Fibroblast of the conjunctiva (primary cell): ENCODE measurements at places on chromosomes 12 and 14.
A peak's percentile ranks its signal among the peaks of the same experiment; 100 is the strongest.

DNA sequence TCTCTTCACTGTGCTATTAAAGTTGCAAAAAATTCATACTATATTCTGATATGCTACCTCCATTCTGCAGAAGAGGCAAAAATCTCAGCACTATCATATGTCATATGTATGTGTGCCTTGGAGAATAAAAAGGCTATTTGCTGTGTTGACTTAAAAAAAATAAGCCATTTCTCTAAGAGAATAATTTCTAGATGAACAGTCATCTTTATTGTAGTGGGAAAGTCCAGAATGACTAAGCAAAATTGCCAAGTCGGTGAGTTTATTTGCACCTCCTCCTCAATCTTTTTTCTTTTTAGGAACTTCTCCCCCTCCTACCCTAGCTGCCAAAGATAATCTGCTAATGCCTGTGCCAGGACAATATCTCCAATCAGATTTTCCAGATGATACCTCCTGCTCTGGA, 353.8 kb upstream of the FAR2 start:
- no peak for DNase-seq

GRCh38 chr14:68521961-68522509, 270.8 kb downstream of the ZFP36L1 start:
- no peak for DNase-seq

DNA sequence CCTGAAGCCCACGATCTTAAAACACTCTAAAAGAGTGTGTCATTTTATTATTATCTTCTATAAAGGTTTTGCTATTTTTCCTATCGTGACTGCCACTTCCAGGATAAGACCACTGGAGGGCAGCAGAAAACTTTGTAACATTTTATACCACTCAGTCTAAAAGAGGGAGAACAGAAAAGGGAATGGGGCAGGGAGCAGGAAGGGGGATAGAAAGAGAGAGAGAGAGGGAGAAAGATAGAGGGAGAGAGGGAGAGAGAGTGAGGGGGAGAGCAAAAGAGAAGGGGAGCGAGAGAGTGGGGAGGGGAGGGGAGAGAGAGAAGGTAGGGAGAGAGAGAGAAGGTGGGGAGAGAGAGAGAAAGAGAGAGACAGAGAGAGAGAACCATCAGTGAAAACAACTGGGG, 2.0 kb upstream of the ART4 start:
- no peak for DNase-seq

- DNase-seq = no peak
Observed at GRCh38 chr12:53198486-53199110, 8.5 kb downstream of the ITGB7 start.

DNA sequence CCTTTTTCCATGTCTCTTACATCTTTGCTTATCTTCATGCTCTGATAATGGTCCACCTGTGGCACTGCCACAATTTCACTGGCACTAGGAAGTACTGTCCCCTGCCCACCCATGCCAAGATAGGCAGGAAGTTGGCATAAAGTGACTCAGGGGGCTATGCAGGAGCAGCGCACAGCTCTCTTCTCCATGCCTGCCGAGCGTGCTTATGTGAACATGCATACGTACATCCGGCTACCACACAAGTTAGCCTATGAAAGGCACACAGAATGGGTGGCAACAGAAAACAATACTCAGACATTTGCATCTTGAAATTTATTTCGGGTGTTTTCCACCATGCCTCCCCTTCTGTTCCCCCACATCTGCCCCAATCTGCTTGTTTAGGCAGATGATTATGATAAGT, 174.4 kb upstream of the GZMB start:
- no peak for DNase-seq

- DNase-seq = no peak
Observed at GRCh38 chr12:75478116-75478794, 2.3 kb upstream of the GLIPR1 start.

GRCh38 chr12:21675096-21675495, 17.5 kb upstream of the LDHB start:
- DNase-seq = no peak

DNA sequence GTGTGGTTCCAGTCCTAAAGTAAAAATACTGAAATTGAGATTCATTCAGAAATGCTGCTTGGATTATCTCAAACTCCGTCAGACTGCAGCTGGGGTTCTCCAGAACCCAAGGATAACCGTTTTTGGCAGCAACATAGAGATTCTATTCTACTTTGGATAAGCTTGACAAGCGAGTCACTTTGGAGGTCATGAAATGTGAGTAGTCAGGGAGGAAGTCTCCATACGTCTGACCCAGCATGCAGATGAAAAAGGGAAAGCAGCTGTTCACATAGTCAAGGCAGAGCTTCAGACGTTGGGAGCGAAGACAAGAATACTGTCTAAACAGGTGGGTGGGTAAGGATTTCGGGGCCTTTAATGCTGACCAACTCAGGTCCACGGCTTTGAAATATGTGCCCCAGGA, 14.9 kb upstream of the HSP90B1 start:
- DNase-seq = no peak

GRCh38 chr12:49957570-49957967, 4.1 kb upstream of the AQP5 start:
- DNase-seq = no peak

GRCh38 chr12:2238111-2238510, 185.3 kb downstream of the CACNA1C start:
- DNase-seq = no peak

DNA sequence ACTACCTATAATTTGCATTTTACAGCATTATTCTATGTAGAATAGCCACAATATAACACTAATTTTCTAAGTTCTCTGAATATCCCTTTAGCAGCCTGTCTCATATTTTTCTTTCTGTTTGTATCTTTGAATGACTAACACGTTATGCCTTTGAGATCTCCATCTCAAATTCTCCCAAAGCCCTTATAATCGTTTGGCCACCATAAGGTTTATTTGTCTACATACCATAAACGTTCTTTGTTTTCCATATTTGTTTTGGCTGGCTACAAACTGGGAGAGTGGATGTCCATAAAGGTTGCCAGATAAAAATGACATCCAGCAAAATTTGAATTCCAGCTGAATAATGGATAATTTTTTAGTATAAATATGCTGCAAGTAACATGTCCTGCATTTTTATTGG, 203.7 kb downstream of the STXBP6 start:
- DNase-seq = no peak

GRCh38 chr12:122067966-122068365, 10.6 kb upstream of the MLXIP start:
- DNase-seq = no peak

DNA sequence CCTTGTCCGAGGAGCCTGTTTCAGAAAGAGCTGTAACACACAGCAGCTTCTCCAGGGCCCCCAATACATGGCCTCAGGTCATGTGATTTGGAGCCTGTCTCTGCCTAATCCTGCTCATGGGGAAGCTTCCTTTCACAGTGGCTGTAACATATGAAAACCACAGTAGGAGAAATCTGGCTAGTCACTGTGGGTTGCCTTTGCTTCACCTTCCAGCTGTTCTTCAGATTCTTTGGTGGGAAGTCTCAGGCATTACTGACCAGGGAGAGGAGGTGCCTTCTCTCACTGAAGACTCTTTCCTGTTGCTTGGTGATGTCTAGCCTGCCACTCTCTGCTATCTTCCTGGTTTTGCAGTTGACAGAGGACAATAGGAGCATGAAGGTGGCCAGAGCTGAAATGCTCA, 350.6 kb downstream of the DPF3 start:
- no peak for DNase-seq

- peak; percentile 35 for DNase-seq
Observed at GRCh38 chr14:69818758-69819191, 21.7 kb upstream of the SLC10A1 start.

DNA sequence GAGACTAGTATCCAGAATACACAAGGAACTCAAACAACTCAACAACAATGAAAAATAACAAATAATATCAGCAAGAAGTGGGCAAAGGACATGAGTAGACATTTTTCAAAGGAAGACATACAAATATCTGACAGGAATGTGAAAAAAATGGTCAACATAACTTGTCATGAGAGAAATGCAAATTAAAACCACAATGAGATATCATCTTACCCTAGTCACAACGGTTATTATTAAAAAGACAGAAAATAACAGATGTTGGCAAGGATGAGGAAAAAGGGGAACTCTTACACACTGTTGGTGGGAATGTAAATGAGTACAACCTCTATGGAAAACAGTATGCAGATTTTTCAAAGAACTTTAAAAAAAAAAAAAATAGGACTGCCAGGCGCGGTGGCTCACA, 20.4 kb downstream of the VWF start:
- no peak for DNase-seq

DNA sequence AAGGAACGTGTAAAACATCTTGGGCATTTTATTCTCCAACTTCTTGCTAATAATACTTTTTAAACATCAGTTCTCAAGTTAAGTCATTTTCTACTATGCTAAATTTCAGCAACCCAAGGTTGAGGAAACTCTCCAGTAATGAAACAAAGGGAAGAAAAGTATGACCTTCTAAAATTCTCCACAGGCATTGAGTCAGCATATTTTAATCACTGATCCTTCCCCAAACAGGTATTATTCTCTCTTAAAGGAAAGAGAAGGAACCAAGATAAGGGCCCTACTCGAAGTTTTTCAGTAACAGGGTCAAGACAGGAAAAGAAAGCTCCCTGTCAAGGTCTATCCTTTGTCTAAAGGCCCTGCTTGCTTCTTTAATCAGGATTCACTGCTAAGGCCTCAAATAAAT, 3.0 kb downstream of the KICS2 start:
- no peak for DNase-seq

- DNase-seq = no peak
Observed at GRCh38 chr12:40825156-40825555, 132.9 kb downstream of the CNTN1 start.

DNA sequence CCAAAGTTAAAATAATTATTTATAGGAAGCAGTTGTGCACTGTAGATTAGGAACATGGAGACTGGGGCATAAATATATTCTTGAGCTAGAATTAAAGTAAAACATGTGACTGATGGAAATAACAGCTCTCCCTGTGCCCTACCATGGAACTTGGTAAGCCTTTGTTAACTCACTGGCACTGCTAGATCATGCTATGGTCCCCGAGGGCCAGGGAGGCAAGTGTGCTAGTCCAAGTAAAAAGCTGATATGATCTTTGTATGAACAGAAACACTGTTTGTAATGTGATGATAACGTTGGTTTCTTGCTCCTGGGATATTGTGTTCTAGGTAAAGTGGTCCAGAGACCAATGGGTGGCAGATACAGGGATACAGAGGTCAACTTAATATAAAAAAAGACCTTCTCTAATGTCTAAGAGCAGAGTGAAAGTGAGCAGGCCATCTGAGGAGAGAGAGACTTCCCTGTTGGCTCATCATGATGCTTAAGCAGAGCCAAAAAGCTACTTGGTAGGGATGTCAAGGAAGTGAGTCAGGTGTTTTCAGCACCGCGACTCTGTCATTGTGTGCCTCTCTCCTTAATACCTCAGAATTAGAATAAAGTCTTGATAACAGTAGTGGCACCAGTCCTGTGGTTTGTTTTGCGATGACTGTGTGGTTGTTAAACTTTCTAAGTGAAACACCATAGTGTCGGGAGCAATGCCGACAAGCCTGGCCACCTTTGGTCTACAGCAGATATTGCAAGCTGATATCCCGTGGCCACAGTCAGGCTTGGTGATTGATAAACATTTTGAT, 27.6 kb downstream of the BICD1 start:
- DNase-seq = no peak

GRCh38 chr14:80464531-80465149, 253.3 kb upstream of the DIO2 start:
- no peak for DNase-seq

- DNase-seq = no peak
Observed at GRCh38 chr12:6452944-6453630, 1.2 kb downstream of the TAPBPL start.

GRCh38 chr12:120474616-120474960, 5.0 kb upstream of the SRSF9 start:
- no peak for DNase-seq

DNA sequence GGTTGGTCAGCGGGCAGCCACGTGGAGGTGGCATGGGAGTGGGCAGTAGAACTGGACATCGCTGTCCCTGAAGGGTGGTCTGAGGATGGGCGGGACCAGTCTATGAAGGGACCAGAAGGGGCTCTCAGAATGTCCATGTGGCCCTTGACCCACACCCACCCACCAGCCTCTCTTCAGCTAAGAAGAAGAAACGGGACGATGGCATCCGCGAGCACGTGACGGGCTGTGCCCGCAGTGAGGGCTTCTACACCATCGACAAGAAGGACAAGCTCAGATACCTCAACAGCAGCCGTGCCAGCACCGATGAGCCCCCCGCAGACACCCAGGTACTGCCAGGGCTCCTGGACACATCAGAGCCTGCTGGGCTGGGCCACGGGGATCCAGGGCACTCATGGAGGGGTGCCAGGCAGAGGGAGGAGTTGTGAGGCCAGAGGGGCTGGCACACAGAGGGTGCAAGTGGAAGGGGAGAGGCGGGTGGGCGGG, 21.3 kb downstream of the SETD1B start:
- DNase-seq = no peak

DNA sequence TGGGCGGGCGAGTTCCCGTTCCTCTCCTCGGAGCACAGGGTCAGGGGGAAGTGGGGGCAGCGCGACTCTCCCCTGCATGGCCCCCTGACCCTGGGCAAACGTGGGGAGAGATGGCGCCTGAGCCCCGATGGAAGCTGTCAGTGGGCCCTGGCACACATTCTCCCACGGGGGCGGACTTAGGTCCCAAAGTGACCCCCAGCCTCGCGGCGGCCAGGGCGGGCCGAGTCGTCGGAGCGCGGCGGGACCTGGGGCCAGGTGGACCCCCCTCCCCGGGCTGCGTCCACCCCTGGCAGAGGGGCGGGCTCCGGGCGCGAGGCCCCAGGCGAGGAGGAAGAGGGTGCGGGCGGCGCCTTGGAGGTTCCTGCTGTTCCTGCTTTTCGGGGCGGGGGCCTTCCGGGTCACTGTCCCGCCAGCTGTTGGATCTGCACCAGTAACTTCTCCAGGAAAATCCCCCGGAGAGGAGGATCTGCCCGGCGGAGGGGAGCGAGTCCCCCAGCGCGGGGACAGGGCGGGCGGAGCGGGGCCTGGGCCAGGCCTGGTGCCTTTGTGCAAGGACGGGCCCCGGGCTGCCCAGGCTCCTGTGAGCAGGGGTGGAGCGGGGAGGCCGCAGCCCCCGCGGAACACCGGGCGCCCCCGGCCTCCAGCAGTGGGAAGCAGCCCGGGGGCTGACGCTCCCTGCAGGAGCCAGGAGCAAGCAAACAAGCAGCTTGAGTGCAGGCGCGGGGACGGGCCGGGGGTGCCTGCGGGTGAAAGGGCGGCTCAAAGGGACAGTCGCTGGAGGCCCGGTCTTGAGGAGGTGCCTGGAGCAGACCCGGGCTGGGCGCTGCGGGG, 15.3 kb downstream of the TNFAIP2 start:
- no peak for DNase-seq

GRCh38 chr12:14384783-14385638, 19.5 kb downstream of the ATF7IP start:
- DNase-seq = peak; percentile 89

DNA sequence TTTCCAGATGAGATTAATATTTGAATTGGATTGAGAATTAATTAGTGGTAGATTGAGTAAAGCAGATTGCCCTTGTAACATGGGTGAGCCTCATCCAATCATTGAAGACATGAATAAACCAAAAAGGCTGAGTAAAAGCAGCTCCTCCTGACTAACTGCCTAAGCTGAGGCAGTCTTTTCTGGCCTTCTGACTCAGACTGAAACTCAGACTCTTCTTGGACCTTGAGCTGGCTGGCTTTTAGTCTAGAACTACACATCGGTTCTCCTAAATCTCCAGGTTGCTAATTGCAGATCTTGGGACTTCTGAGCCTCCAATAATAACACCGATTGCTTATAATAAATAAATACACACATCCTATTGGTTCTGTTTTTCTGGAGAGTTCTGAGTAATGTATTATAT, 24.0 kb downstream of the FKBP11 start:
- DNase-seq = no peak
